ENCODE measurements at places on chromosomes 4 and X.
A peak's percentile ranks its signal among the peaks of the same experiment; 100 is the strongest.

DNA sequence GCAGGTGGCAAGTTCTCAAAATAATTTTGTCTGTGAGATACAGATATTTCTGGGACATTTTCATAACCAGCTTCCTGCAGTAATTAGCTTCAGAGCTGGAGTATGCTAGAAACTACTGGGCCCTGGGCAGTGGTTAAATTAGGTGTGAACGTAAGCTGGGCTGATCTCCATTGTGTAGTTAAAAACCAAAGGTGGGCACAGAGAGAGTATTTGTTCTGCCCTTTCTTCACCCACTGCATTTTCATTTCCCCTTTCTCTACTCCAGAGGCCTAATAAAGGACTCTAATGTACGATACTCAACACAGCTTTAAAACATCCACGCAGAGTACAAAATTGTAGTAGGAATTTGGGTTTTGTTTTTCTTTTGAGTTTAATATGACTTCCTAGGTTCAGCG, 252.7 kb downstream of the SPRY1 start:
- DNase-seq: no peak

GRCh38 chrX:125137521-125137920, 182.2 kb upstream of the TEX13C start:
- no peak for DNase-seq

DNA sequence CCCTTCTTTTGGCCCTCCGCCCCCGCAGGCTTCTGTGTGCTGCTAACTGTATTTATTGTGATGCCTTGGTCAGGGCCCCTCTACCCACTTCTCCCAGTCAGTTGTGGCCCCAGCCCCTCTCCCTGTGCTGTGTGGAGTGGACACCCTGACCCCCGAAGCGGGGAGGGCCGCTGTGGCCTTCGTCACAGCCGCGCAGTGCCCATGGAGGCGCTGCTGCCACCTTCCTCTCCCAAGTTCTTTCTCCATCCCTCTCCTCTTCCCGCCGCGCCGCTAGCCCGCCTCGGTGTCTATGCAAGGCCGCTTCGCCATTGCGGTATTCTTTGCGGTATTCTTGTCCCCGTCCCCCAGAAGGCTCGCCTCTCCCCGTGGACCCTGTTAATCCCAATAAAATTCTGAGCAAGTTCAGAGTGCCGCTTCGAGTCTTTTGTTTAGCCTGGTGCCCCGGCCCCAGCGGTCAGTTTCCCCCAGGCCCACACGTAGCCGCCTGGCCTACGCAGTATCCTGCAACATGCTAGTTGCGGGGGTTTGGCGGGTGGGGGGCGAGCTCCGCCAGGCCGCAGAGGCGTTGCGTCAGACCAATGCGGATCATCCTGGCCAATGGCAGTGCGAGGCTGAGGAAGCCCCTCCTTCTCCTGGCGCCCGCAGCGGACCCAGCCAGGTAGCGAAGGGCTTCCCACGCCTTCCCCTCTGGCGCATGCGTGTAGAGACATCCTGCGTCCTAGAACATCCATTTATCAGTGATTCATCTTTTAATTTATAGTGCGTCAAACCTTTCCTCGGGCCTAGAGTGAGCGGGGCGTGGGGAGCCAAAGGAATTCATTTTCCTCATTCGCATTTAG, 5.6 kb upstream of the KANTR start:
- DNase-seq: no peak

DNA sequence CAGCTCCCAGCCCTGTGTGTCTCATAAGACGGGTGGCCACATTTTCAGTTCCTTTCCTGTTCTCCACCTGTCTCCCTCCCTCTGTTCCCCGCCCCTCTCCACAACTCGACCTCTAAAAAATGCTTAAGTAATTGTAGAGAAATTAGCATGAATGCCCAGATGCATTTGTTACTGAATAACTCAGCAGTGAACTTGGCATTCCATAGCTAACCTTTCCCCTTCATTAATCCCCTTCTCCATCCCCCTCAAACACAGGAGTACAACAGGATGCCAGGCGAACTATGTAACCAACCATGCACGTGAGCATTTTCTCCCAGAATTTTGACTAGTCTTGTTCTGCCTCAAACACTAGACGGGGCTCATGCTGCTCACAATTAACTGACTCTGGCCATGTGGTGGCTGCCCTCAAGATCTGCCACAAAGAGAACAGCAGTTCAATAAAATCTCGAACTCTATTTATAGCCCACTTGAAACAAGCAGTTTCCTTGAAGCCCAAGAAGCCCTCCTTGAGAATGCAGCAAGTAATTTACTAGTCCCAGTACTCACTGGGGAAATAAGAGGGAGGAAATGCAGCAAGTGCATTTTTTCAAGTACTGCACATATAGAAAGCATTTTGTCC, 351.2 kb downstream of the ARHGAP24 start:
- no peak for DNase-seq

DNA sequence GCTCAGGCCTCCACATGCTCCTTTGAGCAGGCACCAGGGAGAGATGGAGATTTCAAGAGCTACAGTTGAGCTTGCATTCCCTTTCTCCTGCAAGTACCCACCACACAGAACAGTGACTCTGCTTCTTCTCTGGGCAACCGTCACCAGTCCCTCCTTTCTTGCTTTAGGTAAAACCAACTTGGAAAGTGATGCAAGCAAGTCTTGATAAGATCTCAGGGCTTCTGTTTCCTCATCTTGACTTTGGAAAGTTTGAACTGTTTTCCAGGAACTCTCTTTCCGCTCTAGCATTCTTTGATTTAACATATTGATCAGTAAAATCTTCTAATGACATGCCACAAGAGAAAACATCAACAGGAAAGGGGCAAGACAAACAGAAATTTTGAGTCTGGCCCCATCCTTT, 73.7 kb downstream of the USP46 start:
- no peak for DNase-seq

GRCh38 chr4:110637408-110638088, 14.7 kb upstream of the PITX2 start:
- DNase-seq: no peak

DNA sequence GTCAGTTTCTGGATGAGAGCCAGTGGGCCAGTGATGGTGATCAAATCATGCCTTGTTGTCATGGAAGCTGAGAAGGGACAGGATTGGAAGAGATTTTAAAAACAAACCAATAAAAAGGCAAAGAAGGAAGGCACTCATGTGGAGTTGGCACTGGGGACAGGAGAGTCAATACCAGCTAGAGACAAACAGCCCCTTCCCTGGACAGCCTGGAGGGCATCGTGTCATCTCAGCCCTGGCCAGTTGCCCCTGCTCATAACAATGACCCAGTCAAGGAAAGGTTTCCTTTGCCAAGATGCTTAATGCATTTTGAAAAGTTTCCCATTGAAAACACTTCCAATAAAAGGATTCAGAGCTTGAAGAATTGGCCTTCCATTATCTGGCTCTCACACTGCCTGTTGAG, 55.5 kb downstream of the SCML1 start:
- no peak for DNase-seq

- no peak for DNase-seq
These were observed 102.9 kb downstream of the SYTL5 start for GRCh38 chrX:38109042-38109898.

DNA sequence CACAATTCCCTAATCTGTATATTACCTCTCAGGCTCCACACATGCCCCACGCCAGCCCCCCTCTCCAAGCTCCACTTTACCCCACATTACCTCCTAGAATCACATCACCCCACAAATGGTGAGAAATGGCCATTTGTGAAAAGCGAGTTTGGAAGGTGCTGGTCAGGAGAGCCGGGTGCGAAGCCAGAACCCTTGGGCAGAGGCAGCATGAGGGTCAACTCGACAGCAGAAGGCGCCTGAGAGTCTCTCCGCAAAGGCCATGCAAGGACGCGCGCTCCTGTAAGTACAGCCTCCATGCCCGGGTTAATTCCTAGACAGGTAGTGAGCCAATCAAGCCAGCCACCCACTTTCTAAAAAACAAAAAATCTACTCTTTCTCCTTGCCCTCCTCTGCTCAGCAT, 42.4 kb downstream of the RHOXF2 start:
- DNase-seq: no peak

- DNase-seq: peak; percentile 92
These were observed 55.9 kb downstream of the RBM47 start for GRCh38 chr4:40573593-40574311.

GRCh38 chr4:45323453-45324058, 597.2 kb upstream of the GNPDA2 start:
- no peak for DNase-seq

DNA sequence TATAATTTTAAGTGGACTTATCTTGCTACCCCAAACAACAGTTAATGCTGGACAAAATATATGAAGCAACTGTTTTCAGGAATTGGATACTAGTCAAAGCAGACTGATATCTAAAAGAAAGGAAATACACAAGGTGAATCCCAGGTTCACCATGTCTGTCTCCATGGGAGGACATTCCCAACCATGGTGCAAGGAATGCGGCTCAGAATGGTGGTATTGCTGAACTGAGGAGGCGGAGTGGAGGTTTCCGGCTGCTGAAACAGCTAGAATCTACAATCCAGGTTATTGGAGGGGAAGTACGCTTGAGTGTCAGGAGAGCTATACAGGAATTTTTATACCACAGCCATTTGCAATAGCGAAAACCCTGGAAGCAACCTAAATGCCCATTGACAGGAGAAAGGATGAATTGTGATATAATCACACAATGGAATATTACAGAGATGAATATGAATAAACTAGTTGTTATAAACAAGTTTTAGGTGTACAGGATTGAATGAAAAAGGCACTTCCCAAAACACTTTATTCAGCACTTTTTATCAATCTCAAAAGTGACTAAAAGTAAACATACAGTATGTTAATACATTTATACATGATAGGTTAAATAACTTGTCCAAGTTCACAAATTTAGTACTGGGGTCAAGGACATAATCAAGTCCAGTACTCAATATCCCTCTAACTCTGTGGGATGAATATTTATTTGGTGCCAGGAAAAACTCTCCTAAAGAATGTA, 9.0 kb downstream of the HMGB2 start:
- DNase-seq: no peak

DNA sequence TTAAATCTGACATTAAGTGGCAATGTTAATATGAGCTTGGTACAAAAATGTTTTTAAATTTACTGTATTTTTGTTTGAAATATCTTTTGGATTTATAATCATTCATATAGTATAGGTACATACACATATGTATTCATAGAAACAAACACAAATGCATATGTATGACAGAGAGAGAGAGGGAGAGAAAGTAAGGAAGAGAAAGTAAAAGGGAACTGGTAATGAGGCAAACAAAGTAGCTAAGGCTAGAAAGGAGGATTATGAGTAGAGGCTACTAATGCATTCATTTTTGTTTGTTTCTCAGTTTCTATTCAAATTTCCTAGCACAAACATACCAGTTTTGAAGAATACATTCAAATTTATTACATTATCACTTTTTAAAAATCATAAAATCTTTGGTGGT, 132.4 kb downstream of the GLRA3 start:
- DNase-seq: peak; percentile 9

GRCh38 chr4:66340286-66340893, 670.1 kb upstream of the EPHA5 start:
- DNase-seq: no peak

GRCh38 chr4:673349-674091, 556 bp downstream of the ATP5ME start:
- no peak for DNase-seq

DNA sequence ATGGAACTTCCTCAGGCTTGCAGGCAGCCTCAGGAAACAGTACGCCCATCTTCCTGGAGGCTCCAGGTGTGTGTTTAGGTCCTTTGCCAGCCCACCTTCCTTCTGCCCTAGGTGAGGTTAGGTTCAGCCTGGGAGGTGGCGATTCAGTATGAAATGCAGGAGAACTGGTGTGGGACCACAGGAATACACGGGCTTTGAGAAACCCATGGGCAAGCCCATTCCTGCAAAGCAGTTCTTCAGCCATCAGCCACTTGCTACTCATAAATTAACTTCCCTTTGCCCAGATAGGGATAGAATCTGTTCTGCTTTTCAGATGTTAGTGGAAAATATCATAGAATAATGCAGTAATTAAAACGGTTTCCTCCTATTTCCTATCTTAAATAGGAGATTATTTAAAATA, 32.2 kb downstream of the TBC1D14 start:
- DNase-seq: peak; percentile 59

DNA sequence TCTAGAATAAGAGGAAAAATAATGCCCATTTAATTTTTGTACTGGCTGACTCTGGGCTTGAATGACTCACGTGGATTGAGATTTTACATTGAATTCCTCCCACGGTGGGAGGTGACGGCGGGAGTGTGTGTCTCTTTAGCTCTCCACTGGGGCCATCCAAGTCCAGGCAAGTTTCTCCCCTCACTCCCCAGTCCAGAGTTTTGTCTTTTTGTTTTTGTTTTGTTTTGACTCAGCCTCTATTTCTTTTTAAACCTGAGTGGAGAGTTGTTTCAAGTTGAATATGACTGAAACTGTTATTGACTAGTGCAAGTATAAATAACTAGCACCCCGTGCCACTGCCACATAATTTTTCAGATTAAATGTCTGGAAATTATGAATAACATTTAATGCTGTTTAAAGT, 13.6 kb downstream of the CHST7 start:
- no peak for DNase-seq

- no peak for DNase-seq
These were observed 323.2 kb upstream of the INTU start for GRCh38 chr4:127309369-127310102.

- DNase-seq: no peak
These were observed 32.9 kb upstream of the SPRY1 start for GRCh38 chr4:123363729-123364128.

DNA sequence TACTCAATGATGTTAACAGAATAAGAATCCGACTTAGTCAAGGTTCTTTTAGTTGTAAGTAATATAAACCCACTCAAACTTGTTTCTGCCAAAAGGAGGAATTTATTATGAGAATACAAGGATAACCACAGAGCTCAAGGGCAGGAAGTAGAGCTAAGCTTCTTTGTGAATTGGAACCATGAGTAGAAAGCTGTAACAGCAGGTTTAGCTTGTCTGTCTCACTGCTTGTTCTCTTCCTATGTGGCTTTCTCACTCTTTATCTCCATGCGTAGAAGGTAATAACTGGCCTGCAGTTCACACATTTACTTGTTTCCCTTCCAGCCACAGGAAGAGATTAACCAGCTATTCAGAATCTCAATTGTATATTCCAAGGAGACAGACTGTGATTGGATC, 378.3 kb downstream of the PPP1R2C start:
- no peak for DNase-seq

DNA sequence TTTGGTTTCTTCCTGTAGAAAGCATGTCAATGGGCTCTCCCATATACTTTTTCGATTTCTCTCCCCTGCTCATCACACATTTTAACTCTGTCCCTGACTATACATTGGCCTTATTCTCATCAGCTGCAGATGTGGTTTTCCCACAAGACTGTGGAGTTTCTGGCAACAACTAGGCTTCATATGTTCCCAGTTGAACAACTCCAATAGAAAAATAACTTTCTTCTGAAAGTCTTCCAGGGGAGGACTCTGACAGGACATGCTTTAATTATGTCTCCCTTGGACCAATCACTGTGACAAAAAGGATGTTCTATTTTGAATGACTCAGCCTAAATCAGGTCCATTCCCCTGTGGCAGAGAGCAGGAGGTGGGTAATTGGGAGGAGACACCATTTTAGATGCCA, 28.1 kb downstream of the SPANXC start:
- no peak for DNase-seq

- no peak for DNase-seq
These were observed 192.6 kb downstream of the FRMPD4 start for GRCh38 chrX:12330841-12331240.

- DNase-seq: peak; percentile 15
These were observed 8.5 kb downstream of the COL25A1 start for GRCh38 chr4:109294006-109294405.
